ENCODE measurements at places on chromosomes 4 and X. TPM values are rescaled to one million over a fixed set of nuclear protein-coding genes. Genes with fewer than 3 reads are reported as not detected.

DNA sequence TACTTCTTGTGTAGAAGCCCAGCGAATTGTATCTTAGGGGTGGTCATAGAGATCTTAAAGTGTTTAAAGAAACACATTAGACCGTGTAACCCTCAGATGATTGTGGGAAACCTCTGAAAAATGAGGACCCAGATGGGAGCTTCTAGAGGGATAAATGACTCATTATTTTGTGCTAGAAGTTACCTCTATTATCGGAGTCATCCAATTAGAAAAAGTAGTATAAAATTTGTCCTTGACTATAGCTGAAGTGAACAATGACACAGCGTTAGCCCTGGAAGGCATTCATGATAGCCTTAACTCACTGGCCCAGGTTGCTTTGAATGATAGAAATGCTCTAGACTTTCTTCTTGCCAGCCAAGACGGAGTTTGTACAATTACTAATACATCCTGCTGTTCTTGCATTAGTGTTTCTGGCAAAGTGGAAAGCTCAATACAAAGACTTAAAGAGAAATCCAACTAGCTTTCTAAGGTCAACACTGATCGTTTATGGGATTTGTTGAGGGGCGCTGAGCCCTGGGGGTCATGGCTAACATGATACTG, 178.9 kb upstream of the VEGFC start:
- no peak for DNase-seq

DNA sequence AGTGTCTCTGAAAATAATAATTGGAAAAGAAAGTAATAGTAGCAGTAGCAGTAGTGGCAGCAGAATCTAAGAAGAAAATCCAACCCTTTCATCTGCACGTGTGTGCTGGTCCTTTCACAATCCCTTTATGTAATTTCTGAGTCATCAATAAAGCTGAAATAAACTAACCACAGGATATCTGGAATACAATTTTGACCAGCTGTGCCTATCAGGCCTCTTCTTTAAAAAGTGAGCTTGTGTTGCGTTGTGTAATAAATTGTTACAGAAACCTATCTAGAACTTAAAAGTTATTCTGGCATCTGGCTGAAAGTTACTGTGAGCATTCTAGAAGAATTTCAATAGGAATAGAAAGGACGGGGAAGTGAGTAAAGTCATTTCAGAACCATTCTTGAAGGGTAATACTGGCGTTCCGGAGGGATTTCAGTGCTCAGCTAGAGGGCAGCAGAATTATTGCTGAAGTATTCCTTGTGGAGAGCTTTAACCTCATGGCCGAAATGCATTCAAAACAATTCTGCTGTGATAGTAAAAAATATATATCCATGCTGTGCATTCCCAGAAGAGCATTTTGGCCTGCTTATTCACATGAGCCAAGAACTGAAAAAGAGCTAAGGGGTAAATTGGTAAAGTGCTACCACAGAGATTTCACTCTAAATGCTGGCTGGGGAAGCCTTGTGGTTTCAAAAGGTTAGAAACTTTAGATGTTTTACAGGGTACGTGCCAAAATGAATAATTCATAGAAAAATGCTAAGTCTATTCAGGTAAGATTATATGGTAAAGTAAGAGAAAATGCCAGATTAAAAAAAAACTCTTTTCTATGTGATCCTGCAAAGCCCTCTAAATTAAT, 260.6 kb downstream of the NKX6-1 start:
- peak; percentile 68 for DNase-seq

GRCh38 chrX:24321741-24322395, 8.0 kb upstream of the SUPT20HL2 start:
- DNase-seq, result no peak

- peak; percentile 71 for DNase-seq
Observed at GRCh38 chrX:23383411-23383810, 48.8 kb downstream of the PTCHD1 start.

- no peak for DNase-seq
Observed at GRCh38 chr4:174757736-174758135, 71.3 kb downstream of the GLRA3 start.

- peak; percentile 54 for DNase-seq
Observed at GRCh38 chrX:9204560-9204959, 170.6 kb upstream of the FAM9B start.

DNA sequence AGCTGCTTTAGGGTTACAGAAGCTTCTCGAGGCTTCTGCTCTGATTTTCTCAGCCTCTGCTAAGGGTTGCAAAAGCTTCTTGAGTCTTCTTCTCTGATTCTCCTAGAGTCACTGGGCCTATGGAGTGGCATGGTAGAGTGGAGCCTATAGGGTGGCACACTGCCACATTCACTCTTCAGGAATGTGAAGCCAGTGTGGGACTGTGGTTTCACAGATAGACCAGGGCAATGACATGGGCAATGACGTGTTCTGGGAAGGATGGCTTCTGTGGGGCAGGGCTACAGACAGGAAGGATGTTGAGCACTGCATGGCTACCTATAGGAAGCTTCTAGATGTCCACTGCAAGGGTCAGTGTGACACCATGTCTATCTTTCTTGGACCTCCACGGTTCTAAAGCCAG, 11.0 kb upstream of the MAMLD1 start:
- DNase-seq, result peak; percentile 13

- peak; percentile 65 for DNase-seq
Observed at GRCh38 chr4:138494931-138495330, 252.8 kb upstream of the SLC7A11 start.

DNA sequence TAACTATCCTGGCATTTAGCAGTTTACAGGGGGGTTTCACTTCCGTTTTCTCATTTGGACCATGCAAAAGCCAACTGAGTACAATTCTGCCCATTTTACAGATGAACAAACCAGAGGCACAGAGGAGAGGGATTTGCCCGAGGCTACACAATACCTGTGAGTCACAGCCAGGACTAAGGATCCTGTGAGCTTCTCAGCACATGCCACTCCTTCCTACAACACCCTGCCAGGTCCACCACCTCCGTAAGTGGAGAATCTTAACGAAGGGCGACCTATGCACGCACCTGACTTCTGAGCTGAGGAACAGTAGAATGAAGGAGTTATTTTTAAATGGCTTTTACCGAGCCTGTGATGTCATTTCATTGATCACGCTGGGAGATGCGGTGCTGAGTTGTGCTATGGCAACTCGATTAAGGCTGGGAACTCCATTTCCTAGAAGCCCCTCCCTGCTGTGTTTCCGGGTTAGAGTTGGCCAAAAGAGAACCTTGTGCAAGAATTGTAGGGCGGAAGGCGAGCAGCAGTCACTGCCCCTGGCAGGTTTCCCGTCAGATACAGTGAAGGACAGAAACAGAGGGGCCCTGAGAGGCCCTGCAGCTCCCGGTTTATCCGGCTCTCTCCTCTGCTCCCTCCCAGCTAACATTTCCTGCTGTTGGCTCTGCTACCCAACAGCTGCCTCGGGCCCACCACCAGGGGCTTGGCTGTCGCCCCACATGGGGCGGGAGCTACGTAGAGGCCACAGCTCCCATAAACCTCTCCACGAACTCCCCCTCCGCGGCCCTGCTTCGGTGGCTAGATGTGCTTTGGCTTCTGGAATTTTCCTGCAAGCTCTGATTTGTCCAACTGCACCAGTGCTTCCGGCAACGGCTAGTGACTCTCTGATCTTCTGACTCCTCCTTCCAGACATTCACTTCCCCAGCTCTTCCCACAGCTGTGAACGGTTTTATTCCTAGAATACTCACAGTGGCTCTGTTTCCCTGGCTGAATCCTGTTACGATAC, 75.1 kb upstream of the USP9X start:
- DNase-seq, result peak; percentile 91

- no peak for DNase-seq
Observed at GRCh38 chr4:8509311-8509950, 68.9 kb downstream of the TRMT44 start.

DNA sequence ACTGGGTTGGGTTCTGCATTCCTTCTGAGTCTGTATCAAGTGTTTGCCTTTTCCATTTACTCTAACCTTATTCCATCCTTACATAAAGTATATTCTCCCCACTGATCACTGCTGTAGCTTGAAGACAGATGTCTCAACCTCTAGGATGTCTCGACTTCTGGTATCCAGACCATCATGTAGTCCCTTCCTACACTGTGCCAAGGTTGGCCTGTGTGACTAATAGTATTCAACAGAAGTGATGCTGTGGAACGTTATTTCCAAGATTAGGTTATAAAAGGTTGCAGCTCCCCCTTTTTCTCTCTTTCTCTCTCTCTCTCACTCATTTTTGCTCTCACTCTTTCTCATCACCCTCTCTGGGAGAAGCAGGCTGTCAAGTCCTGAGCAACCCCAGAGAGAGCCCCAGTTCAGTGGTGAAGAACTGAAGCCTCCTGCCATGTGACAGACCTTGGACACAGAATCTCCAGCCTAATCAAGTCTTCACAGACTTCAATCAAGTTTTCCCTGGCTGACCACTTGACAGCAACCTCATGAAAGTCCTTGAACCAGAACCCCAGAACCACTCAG, 75.4 kb downstream of the PRDM5 start:
- no peak for DNase-seq

- DNase-seq, result no peak
Observed at GRCh38 chr4:41815473-41815872, 66.9 kb upstream of the PHOX2B start.

DNA sequence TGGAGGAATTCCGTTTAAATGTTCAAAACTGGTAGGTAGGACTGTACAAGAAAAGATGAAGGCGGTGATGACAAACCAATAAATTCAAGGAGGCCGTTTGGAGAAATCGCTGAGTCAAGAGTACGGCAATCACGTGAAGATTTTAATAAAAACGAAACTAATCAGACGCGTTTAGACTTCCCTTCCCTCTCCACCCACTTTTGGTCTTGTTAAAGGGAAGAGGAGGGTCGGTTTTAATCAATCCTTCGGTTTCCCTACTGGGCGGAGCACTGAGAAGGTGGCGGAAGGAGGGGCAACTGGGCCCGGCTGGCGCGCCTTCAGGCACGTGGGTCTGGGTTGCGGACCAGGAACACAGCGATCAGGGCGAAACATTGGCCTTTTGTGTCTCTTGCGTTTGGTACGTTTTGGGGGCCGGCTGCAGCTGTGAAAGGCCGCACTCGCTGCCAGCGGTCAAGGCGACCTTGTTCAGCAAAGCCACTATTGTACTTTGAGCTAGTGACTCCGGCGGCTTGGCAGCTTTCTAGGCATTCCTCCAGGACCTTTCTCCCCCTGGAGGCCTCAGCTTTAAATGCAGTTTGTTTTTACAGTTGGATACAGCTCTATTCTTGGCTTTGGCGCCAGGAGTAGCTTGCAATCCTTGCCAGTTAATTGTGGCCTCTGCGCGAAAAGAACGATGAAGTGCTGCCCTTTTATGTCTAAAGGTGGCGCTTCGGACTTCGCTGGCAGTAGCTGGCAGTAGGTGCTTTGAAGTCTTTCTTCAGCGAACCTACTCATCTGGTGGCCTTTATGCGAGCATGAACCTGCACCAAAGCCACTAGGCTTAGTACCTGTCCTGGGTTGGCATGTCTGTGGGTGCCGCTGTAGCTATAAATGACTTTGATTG, 16.8 kb upstream of the LAMP2 start:
- DNase-seq, result peak; percentile 82

GRCh38 chrX:72393836-72394517, 88.3 kb upstream of the CITED1 start:
- no peak for DNase-seq

DNA sequence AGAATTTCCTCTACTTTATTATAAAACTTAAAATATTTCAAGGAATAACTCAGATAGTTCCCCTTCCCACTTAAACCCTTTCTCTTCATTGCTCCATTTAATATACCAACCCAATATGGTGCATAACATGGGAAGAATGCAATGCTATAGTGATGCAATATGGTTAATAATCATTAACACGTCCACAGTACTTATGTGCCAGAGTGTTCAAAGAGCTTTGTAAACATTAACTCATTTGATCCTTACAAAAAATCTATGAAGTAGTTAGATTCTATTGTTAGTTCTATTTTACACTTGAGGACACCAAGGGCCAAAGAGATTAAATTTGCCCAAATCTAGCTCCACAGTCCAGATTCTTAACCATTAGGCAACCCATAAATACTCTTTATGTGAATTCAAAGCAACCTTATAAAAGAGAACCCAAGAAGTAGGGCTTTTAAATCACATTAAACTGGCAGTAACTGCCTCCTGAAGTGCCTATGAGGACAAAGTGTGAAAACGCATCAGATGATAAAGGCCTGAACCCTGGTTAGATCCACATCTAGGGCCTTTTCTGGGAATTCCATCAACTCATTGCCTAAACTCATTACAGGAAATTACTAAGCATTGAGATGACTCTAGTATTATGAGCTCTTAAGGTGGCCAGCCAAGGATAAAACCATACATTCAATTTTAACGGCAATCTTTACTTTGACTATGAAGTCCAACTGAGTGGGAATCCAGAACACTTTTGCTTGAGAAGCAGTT, 94.3 kb downstream of the AREG start:
- peak; percentile 52 for DNase-seq

DNA sequence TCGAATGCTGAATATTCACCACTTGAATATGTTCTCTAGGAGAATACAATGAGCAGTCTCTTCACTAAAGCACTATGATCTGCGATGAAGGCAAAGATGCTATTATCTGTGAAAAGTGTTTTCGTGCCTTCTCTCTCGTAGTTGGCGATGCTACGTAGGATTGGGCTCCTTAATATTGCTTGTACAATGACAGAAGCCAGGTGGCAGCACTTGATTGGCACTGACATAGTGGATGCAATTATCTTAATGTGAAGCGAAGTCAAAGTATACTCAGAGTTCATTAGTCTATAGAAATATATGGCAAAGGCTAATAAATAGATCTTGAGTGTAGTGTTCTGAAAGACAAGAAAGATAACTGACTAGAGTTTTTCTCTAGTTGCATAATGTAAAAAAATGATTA, 1135.7 kb upstream of the AGA start:
- no peak for DNase-seq

DNA sequence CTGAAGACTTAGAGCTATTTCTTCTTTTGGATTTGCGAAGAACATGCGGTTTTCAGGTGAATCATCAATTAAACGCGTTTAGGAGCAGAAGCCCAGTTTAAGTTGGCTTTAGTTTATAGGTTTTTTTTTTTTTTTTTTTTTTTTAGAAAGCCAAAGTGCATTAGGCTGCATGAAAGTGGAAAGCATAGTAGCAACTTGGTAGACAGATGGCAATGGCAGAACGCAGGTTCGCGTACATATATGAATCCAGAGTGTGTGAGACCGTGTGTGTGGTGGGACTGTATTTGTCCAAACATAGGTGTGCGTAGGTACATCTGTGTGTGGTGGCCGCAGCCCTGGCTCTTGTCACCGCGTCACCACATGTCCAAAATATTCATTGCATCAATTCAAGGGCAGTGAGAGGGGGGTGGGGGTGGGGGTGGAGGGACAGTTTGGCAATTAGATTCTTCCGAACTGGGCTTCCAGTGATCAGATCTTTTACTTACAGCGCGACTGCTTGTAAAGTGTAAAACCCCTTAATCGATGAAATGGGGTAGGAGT, 901 bp downstream of the JADE1 start:
- DNase-seq, result peak; percentile 65

DNA sequence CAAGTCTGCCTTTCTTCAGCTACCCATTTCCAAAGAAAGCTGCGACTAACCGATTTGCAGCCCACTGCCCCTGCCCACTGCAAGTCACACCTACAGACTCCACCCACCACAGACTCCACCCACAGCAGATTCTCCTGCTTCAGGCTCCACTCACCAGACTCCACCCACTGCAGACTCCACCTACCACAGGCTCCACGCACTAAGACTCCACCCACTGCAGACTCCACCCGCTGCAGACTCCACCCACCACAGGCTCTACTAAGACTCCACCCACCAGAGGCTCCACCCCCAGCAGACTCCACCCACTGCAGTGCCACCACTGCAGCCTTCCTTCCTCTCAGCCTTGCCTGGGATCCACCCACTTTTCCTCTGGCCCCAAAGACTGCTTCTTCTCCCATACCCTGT, 41.3 kb downstream of the ABLIM2 start:
- peak; percentile 56 for DNase-seq

EVC gene
- 56.2 TPM for total RNA-seq

USP38 gene
- total RNA-seq, result 20.1 TPM

ASB9 gene
- not detected for total RNA-seq

CXCL1 gene
- total RNA-seq, result 12.9 TPM

CDKL5 gene
- 2.0 TPM for total RNA-seq

GUCY1B1 gene
- 2.1 TPM for total RNA-seq

F8A2 gene
- total RNA-seq, result not detected
